ENCODE measurements at places on chromosomes 16 and 17.
A peak's percentile ranks its signal among the peaks of the same experiment; 100 is the strongest.

DNA sequence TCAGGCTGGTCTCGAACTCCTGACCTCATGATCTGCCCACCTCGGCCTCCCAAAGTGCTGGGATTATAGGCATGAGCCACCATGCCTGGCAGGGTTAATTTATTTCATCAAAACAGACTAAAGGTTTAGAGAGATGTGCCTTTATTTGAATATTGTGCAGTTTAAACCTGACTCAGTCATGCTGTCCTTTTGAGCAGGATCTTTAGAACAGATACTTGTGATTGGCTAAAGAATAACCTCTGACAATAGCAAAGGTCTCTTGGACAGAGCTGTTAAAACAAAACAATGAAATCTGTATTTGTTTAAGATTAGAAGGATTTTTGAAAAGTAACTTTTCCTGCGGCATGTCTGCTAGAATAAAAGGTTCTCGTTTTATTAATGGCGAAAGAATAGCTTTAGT lies 36.0 kb downstream of the ZNF207 start:
- no peak for DNase-seq

- no peak for DNase-seq
These were observed 47.4 kb upstream of the PSMD7 start for GRCh38 chr16:74249254-74249653.

GRCh38 chr17:79007504-79008381 lies 1.8 kb downstream of the CANT1 start:
- no peak for DNase-seq

DNA sequence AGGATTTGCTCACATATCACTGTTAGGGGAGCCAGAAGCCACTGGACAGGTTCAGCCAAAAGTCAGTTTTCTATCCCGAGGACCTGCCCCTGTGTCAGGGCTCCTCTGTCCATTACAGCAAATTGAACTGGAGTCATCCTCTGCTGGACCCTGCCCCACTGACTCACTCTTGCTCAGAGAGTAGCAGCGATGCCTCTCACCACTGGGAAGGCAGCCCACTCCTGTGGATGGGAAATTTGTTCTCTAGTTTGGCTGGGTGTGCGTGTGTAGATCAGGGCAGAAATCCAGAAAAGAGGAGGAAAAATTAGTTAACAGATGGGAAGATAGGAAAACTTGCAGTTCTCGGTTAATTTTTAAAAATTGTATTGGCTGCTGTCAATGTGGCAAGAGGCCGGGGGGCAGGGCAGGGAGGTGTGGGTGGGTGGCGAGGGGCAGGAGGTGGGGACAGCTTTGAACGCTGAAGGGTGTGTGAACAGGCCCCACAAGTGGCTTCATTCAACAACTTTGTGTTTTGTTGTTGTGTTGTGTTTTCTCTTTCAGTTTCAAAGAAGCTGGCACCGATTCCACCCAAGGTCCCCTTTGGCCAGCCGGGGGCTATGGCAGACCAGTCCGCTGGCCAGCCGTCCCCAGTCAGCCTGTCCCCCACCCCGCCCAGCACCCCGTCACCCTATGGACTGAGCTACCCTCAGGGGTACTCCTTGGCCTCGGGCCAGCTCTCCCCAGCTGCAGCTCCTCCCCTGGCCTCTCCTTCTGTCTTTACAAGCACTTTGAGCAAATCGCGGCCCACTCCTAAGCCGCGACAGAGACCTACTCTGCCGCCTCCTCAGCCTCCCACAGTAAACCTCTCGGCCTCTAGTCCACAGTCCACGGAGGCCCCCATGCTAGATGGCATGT lies 33.6 kb downstream of the ELAC2 start:
- no peak for DNase-seq

- no peak for DNase-seq
These were observed 975 bp downstream of the SNX29 start for GRCh38 chr16:11977376-11978041.

DNA sequence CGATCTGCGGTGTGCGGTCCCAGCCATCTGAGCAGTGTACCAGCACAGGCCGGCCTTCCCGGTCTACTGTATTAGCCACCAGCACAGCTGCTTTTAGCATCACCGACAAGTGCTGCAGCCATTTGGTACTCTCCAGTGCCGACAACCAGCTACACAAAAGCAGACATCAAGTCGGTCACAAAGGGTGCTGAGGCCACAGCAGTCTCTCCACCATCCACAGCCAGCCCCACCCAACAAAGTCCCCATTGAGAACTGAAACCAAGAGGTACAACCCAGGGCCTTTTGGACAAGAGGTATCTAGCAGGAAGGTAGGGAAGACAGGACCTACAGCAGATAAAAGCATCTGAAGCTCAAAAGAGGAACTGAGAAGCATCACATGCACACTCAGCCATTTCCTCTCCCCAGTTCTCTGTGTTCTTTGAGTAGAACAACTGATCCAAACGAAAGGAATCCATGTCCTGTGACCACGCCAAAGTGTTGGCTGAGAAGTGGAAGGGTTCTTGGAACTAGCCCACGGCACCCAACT lies 9.5 kb downstream of the MTMR4 start:
- DNase-seq = peak; percentile 68

GRCh38 chr17:50196036-50196435 lies 5.4 kb downstream of the COL1A1 start:
- no peak for DNase-seq

DNA sequence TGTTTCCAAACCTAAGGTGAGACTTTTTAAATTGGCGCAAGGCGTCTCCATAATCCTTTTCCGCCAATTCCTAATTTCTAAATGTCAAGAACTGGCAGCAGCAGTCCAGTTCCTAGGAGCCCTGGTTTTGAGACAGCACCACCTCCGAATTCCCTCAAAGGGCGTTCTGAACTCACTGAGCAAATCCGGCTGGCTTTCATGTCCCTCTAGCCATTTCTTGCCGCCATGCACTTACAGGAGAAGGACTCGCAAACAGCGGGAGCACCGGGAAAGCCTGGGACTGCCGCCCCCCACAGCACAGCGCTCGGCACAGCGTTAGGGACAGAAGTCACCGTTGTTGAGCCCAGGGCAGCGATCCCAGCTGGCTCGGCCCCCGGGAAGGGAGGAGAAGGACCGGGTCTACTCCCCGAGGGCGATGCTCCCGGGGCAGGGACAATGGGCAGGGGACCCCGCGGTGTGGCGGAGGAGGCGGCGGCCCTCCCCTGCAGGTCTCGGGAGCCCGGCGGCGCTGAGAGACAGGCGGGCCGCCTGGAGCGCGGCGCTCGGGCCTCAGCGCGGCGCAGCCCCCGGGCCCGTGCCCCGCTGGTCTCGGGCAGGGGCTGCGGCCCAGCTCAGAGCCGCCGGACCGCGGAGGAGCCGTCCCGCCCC lies 545 bp downstream of the ARHGAP17 start:
- DNase-seq = no peak

DNA sequence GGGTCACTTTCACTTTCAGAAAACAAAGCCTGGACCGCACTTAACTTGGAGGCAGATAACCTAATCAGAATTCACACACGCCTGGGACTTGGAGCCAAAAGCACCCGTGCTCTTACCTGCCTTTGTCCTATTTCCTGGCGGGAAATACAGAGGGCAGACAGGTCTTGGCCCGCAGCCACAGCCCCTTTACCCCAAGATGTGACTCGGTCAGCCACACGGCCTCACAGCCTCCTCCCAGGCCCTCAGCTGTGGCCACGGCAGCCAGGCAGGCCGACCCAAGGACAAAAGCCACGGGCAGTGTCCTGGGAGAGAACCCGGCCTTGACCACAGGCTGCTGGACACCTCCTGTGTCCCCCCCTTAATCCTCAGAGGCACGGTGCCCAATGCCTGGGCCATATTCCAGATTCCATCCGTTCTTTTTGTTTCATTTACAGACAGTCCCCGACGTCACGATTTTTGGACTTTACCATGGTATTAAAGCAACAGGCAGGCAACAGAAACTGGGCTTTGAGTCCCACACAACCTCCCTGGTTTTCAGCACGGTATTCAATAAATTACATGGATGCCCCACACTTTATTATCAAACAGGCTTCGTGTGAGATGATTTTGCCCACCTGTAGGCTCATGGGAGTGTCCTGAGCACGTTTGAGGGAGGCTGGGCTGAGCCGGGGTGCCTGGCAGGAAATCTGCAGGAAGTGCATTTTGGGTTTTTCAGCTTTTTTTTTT lies 30.1 kb upstream of the GAA start:
- DNase-seq = no peak

- no peak for DNase-seq
These were observed 11.5 kb downstream of the SLC46A1 start for GRCh38 chr17:28394337-28395116.

DNA sequence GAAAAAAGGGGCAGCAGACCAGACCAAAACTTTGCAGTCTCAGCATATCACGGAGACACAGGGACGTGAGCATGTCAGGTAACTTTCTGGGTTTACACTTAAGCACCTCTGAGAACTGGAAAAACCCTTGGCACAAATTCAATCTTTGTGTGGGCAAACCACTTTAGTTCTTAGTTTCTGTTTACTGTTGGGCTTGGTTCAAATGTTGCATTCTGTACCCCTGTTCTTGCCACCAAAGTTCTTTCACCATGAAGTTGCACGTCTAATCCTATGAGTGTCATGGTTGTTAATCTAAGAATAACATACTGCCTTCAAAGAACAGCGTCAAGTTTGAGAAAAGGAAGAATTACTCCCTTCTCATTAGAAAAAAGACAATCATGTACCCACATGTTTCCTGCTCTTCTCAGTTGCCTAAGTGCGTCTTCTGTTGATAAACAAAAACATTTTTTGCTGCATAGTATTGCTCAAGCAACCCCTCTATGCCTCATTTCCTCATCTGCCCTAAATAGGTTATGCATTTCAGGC lies 11.6 kb downstream of the KRT33A start:
- DNase-seq = peak; percentile 89

GRCh38 chr16:346587-346986 lies 5.9 kb downstream of the AXIN1 start:
- no peak for DNase-seq

- no peak for DNase-seq
These were observed 201.2 kb downstream of the UTP18 start for GRCh38 chr17:51461578-51462004.

DNA sequence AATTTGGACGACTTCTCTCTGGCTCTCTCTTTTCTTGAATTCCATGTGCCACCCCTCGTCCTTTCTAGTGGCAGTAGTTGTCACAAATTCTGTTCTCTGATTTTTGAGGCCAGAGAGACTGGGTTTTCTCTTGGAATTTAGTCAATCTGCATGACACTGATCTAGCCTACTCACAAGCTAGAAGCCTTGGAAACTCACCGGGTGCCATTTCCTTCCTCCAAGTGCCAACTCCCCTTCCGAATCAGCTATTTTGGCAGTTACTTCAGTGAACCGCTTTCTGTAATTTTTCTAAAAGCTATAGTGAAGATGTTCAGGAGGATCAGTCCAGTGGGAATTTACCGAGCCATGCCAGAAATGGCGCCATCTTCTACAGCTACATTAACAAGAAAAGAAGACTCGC lies 228.9 kb downstream of the PMP22 start:
- DNase-seq = no peak

DNA sequence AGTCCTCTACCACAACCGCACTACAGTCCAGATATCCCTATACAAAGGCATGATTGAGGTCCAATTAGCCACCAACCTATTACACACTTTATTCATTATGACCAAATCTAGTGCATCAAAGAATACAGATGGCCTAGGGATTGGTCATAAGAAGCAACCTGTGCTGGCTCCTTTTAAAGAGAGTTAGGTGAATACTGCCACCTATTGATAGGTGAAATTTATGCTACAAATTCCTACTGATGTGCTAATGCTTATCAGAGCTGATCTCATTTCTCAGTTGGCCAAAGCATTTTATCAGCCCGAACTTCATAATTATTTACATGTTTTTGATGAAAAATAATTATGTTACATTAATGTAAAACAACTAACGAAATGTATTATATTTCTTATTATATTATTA lies 166.3 kb downstream of the ANKFN1 start:
- DNase-seq = peak; percentile 2

DNA sequence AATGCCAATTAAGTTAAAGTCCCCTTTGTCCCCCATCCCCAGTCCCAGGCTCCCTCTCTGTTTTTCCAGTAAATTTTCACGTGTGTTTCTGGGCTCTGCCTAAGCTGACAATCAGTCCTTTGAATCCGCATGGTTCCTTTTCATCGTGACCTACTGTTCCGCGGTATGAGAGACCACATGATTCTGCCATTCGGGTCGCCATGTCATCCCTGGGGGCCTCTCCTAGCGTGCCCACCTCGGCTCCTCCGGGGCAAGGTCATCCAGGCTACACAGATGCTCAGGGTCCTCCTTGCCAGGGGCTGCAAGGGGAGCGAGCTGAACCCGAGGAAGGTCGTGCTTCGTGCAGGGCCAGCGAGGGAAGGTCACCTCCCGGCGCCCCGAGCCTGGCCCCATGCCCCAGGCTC lies 157.6 kb downstream of the RAB11FIP4 start:
- DNase-seq = no peak

- DNase-seq = no peak
These were observed 76.5 kb upstream of the ATP2A3 start for GRCh38 chr17:4040784-4041183.

DNA sequence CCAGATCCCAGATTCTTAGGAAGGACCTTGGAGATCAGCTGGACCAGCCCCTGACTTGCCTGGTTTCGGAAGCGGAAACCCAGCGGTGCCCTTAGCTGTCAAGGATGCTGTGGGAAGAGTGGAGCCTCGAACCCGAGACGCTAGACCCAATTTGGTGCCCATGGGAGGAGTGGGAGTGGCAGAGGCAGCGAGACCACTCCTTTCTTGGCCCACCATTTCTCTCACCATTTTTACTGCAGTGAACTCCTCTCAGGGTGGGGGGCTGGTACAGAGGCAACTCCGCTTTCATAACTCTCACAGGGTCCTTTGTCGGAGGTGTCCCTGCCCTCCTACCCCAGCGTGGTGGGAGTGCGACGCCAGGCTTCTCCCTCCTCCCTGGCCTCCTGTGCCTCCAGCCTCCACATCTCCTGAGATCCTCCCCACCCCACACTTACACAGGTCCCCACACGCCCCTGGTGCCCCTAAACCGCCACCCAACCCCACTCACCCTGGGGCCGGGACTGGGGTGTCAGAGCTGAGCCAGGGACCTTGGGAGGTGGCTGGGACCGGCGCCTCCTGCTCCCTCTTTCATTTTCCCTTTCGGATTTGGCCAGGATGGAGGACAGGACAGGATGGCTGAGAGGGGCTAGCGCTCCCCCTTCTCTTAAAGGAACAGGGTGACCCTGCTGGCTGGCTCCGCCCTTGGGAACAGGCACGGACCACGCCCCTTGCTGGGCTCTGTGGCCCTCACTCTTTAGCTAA lies at the start of gene GJD3:
Gene GJD3 (minus strand): TSS at position 617 of the 741 bp plus-strand sequence. CDS start 922 bp downstream, outside the sequence.
- no peak for DNase-seq

GRCh38 chr17:48510761-48511604 lies 19.8 kb downstream of the HOXB1 start:
- peak; percentile 73 for DNase-seq

DNA sequence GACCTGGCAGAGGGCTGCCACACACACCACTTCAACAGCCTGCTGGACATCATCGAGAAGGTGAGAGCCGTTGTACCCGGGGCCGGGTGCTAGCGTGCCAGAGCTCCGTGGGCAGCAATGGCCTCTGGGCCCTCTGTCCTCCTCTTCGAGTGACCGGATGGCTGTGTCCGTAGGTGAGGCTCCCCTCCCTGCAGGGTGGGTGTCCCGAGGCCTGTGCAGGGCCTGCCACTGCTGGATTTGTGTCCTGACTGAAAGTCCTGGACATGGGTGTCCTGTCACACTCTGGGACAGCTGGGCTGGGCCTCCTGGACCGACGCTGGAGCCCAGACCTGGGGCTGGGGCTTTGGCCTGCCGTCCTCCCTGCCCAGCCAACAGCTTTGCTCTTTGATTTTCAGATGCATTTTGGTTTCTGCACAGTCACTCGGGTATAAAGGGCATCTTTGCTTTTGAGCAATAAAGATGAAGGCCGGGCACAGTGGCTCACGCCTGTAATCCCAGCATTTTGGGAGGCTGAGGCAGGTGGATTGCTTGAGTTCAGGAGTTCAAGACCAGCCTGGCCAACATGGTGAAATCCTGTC lies 16.7 kb downstream of the TSC2 start:
- no peak for DNase-seq

Data from GM12878 (cell line).